ENCODE measurements at places on chromosomes 7 and 10.

- DNase-seq, result no peak
Measured at GRCh38 chr7:90777465-90777864, 181.3 kb downstream of the CDK14 start.

- DNase-seq, result no peak
Measured at GRCh38 chr10:32963096-32963495, 5.1 kb upstream of the ITGB1 start.

DNA sequence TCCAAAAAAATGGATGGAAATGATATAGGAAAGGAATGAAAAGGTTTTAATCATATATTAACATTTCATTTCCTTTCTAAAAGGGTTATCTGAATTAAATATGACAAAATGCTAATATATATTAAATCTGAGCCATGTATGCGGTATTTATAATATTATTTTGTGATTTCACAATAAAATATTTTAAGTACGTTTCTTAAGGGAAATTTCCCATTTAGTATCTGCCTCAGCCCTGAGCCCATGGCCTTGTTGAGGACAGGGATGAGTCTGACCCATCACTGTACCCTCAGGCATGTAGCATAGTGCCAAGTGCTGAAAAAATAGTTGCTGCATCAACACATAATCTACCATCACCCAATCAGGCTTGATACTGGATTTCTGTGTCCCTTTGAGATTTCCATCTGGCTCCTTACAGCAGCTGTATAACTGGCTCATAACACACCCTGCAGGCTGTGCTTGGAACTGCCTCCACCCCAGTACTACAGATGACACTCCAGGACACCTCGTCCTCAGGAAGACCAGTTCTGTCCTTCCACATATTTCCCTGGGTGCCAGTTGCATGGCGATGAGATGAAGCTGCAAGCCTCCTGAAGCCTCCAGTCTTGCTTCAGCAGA is 59.4 kb upstream of the ASAH2 start:
- no peak for DNase-seq

- DNase-seq, result no peak
Measured at GRCh38 chr7:98286093-98286539, 4.6 kb downstream of the BRI3 start.

- no peak for DNase-seq
Measured at GRCh38 chr10:33832124-33832787, 497.8 kb upstream of the NRP1 start.

- DNase-seq, result no peak
Measured at GRCh38 chr7:43490016-43490415, 92.9 kb upstream of the STK17A start.

- peak; percentile 63 for DNase-seq
Measured at GRCh38 chr10:67697724-67698131, 1.7 kb upstream of the CTNNA3 start.

DNA sequence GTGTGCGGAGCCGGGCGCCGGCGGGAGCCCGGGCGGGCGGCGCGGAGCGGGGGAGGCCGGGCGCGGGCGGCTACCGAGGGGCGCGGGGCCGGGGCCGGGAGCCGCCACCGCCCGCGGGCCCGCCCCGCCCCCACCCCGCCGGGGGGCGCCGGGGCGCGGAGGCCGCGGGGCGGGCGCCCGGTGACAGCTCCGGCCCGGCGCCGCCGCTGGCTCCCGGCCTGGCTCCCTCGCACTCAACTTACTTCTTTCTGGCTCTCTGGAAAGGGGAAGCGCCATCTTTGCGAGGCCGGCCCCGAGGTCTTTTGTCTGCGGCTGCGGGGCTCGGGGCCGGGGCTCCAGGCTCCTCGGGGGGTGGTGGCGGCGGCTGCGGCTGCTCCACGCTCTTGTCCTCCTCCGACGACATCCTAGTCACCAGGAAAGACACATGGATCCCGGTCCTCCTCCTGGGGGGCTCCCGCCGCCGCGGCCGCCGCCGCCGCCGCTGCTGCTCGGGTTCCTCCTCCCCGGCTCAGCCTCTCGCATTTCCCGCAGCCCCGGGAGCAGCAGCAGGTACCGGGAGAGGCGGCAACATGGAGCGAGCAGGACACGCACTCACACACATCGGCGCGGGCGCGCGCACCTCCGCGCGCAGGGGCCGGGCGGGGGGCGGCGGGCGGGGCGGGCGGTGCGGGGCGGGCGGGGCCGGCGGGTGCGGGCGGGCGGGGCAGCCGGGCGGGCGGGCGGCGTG is at the start of gene KMT2C:
KMT2C (minus strand) TSS at position 620 of the 727 bp plus-strand sequence; CDS start at position 403, 217 bp downstream.
- DNase-seq, result peak; percentile 50

GRCh38 chr10:128001849-128002248 is 94.9 kb downstream of the PTPRE start:
- DNase-seq, result no peak

DNA sequence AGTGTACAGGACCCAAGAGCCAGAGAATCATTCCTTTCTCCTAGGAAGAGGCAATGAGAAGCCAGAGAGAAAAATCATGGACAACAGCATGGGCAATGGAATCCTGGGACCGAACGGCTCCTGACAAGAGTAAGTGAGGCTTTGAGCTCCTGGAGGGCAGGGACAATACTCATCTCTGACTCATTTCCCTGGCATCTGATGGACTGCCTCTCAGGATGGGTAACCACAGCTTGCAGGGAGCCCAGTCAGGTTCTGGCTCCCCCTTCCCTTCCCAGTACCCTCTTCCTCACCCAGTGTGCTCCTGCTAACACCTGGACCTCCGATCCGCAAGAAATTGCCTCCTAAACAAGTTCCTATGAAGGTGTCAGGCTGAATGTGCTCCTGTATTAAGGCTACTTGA is 51.2 kb upstream of the SORCS3 start:
- DNase-seq, result no peak

DNA sequence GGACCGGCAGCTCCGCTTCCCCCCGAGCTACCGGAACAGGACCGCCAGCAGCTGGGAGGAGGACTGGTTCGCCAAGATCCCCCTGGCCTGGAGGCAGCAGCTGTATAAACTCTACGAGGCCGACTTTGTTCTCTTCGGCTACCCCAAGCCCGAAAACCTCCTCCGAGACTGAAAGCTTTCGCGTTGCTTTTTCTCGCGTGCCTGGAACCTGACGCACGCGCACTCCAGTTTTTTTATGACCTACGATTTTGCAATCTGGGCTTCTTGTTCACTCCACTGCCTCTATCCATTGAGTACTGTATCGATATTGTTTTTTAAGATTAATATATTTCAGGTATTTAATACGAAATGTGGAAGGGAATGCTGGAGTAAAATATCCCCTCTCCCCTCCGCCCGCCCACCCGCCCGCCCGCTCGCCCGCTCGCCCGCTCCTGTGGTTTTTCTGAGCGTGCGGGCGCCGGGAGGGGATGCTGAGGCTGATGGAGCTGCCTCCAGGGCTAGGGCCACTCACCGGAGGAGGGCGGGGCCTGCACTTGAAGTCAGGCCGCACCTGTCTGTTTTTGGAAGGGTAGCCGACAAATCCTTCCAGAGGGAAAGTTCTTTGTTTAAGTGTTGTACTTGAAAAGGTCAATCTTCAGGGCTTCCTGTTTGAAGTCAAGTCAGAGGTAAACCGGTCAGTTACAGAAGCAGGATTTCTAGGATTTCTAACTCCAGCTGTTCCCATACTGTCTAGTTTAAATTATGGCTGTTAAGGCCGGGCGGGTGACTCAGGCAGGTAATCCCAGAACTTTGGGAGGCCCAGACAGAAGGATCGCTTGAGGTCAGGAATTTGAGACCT is 30.5 kb downstream of the CHST12 start:
- no peak for DNase-seq

DNA sequence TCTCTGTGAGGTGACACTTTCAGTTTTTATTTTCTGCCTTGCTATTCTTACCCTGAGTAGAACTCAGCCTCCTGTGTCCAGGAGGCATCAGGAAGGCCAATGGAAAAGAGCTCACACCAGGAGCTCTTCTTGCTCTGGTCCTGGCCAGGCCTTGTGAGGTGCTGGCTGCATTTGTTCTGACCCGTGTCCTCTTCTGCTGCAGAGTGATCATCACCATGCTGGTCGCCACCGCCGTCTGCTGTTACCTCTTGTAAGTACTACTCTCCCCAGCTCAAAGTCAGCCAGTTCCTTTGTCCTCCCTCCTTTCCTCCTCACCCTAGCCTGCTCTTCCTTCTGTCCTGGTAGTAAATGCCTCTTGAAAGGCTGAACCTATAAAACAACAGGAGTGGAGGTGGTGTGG is 1.6 kb downstream of the ATP6V0E2 start:
- DNase-seq, result no peak

- DNase-seq, result no peak
Measured at GRCh38 chr7:81198766-81199165, 279.9 kb upstream of the SEMA3C start.

GRCh38 chr7:5502721-5503243 is 79.1 kb upstream of the TNRC18 start:
- no peak for DNase-seq

DNA sequence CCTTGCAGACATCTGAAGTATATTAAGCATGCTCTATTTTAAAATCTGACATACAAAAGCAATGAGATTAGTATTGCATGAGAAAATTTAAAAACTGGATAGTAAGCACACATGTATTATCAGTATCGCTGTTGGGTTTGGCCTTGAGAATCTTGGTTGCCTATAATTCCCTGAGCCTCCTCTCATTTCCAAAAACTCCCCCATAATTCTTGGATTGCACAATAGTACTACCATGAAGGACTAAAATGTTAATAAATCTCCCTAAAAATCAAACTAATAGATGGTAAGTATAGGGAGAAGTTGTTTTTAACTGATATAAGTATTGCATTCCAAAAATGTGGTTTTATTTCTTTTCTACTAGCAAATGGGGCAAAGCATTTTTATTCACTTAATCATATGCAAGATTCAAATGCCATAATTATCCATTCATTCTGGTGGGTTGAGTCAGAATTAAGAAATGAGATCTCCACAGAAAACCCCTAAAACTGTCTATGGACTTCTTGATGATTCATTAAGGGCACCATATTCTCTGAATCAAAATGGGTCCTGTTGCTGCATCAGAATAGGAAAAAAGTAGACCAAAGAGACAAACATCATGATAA is 10.3 kb upstream of the VIM start:
- no peak for DNase-seq

- no peak for DNase-seq
Measured at GRCh38 chr7:25496476-25497368, 268.4 kb upstream of the NPVF start.

DNA sequence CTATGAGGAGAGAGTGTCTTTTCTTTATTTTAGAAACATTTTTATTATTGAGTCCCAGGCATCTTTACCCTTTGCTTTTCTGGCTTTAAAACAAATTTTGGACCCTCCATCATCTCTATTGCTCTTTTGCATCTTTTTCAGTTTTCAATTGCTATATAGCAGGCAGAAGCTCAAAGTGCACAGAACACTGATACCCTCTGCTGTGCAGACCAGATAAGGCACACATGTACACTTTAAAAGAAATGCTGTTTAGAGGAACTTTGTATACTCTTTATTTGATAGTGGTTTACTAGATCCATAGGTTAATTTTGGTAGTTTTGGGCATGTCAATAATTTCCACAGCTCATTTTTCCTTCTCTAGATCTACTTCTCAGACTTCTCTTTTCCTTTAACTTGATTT is 324.2 kb downstream of the SH2D4B start:
- no peak for DNase-seq

DNA sequence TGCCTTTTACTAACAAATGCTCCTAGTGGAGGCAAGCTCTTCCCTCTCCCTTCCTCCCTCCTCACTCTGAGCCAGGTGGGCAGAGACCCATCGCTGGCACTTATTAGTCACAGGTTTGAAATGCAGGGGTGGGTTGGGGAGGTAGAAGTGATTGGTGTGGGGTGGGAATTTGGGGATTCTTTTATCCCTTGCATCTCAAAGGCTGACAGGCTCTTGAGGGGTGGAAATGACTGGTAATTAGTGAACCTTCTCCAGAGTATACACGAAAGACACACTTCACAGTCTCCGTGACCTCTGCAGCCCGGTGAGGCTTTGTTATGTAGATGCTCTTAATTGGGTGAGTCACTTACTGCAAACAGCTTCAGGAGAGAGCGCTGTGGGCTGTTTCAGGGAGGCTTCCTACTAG is 13.9 kb upstream of the LRMDA start:
- no peak for DNase-seq

GRCh38 chr7:148712678-148713329 is 14.1 kb downstream of the CUL1 start:
- DNase-seq, result no peak

GRCh38 chr7:5665094-5666025 is 116.1 kb downstream of the RNF216 start:
- DNase-seq, result peak; percentile 25

GRCh38 chr7:92768501-92769393 is 67.6 kb downstream of the CDK6 start:
- DNase-seq, result no peak

GRCh38 chr7:34155220-34155908 is 250.0 kb downstream of the BMPER start:
- DNase-seq, result no peak

- no peak for DNase-seq
Measured at GRCh38 chr7:83005410-83005809, 157.3 kb downstream of the PCLO start.

DNA sequence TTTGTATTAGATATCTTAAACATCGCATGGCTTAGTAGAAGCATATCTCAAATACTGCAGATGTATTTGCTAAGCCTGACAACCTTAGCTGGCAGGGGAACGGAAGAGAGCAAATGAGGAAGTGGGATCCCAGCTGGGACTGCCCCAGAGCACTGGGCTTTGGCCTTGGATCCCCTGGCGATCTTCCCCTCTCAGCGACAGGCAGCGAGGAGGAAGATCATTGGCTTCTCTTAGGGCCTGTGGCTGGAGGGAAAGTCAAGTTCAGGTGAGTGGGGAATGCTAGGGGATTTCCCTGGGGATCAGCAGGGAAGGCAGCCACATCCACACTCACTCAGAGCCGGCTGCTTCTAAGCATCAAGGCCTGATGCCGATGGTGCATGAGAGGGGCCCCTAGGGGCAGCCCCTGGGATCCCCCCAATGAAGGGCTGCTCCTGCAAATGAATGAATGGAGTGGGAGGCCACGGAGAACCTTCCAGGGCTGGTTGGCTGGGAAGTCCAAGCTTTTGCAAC is 42.0 kb downstream of the LYZL2 start:
- no peak for DNase-seq

GRCh38 chr7:143374561-143374960 is 6.6 kb upstream of the ZYX start:
- DNase-seq, result no peak

Measured in CD8-positive, alpha-beta T cell (primary cell).